ENCODE measurements at places on chromosomes 5 and 9.
A peak's percentile ranks its signal among the peaks of the same experiment; 100 is the strongest.

DNA sequence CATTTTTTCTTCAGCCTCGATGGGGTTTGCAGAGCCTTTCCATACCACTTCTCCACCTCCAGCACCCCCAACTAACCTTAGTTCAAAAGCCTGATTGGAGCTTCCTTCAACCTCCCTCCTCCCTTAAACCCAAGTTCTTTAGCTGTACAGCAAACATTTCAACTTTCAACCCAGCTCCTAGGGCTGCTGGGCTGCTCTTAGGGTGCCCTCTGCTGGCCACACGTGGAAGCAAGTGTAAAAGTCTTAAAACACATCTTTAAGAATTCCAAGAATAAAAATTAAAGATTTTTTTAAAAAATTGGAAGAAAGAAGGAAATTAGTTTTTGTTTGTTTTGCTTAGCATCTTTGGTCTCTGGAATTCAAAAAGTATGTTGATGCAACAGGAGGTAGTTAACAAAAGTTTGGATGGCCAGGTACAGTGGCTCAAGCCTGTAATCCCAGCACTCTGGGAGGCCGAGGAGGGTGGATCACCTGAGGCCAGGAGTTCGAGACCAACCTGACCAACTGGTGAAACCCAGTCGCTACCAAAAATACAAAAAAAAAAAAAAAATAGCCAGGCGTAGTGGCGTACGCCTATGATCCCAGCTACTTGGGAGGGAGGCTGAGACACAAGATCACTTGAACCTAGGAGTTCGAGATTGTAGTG is 15.5 kb upstream of the HSD17B3 start:
- DNase-seq = peak; percentile 65

GRCh38 chr5:54537725-54538124 is 20.2 kb downstream of the SNX18 start:
- DNase-seq = no peak

DNA sequence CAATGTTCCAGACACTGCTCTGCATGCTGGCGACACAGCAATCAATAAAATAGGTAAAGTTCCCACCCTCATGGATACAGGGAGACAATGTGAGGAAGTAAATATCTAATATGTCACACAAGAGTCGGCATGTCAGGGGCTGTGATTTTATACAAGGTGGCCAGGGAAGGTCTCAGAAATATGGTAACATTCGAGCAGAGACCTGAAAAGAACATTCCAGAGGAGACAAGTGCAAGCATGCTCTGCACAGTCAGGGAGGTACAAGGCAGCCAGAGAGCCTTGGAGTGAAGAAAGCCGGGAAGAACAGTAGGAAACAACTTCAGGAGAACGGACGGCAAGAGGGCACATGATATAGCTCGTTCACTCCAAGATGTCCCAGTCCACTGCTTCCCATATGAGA is 89.2 kb upstream of the ZNF462 start:
- no peak for DNase-seq

GRCh38 chr5:63727583-63727982 is 234.7 kb downstream of the HTR1A start:
- DNase-seq = no peak

- peak; percentile 23 for DNase-seq
Observed at GRCh38 chr9:134618833-134619447, 22.7 kb upstream of the COL5A1 start.

- DNase-seq = no peak
Observed at GRCh38 chr5:10418654-10419345, 22.9 kb upstream of the ROPN1L start.

- peak; percentile 46 for DNase-seq
Observed at GRCh38 chr5:14665949-14666348, 1.4 kb downstream of the OTULIN start.

DNA sequence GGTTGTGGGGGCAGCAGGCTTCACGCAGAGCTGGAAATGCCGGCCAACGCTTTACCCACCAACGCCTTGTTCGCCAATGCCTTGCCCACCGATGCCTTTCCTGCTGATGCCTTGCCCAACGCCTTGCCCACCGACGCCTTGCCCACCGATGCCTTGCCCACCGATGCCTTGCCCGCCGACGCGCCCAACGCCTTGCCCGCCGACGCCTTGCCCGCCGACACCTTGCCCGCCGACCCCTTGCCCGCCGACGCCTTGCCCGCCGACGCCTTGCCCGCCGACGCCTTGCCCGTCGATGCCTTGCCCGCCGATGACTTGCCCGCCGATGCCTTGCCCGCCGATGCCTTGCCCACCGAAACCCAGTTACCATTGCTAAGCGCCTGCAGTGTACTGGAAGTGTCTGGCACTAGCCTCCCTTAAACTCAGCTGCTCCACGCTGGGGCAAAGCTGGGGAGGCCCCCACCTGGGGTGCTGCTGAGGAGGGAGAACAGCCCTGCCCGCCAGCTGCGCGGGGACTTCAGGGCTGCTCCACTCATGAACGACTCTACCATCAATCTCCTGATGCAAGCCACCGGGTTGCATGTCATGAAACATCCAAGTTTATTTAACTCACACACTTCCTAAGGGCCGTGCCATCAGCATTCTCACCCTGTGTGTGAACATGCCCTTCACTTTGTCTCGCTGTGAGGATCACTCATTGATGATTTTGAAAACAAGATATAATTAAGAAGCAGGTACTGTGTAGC is 1.8 kb downstream of the SLC6A18 start:
- no peak for DNase-seq

DNA sequence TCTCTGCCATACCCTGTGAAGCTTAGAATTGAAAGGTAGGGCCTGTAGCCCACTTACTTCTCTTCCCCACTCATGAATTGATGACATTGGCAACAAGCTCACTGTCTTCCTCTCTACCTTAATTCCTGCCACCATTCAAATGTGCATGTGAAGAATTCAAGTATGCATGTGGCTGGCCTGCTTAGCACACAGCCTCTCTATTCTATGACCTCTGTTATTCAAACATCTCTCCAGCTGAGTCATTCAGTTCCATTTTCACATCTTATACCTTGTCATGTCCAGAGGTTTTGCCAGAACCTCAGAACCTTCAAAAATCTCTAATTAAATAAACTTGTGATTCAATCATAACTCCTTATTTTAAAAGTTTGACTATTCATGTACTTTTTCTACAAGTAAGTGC is 114.7 kb upstream of the MAN2A1 start:
- DNase-seq = no peak

- DNase-seq = no peak
Observed at GRCh38 chr5:80632700-80633099, 21.8 kb upstream of the MSH3 start.

- peak; percentile 68 for DNase-seq
Observed at GRCh38 chr9:95087659-95088242, 229.8 kb downstream of the FANCC start.

GRCh38 chr5:178198706-178199105 is 5.6 kb upstream of the HNRNPAB start:
- no peak for DNase-seq

DNA sequence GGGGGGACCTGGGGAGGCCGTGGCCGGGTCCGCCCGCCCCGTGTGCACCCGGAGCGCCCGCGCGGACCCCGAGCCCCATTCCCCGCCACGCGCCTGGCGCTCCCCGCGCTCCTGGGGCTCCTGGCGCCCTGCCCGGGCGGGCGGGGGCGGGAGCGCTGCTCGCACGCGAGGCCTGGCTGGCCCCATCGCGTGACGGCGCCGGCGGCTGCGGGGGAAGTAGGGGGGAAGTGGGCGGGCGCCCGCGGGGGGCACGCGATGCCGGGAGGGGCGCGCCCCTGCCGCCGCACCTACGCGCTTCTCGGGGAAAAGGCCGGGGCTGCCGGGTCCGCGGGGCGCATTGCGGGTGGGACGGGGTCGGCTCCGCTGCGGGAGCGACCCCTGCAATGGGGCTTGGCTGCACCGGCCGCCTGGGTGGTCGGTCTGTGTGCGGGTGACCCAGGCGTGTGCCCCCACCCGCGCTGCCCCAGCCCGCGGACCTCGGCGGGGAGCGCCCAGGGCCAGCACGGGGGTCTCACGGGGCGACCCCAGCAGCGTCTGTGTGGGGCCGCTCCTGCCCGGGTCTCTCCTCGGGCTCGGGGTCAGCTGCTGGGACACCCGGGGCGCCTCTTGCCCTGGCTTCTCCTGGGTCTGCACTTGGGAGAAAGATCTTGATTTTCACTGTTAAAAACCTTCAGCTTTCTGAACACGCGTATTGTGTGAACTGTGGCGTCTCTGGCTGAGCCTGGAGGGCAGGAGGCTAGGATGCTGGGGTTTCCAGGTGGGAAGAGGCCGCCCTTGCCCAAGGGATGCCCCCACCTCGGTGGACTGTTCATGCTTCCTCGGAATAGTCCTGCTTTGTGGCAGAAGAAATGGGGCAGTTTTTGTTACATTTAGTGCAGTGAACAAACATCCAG is 52.4 kb downstream of the AHRR start:
- peak; percentile 88 for DNase-seq

- peak; percentile 40 for DNase-seq
Observed at GRCh38 chr9:126150411-126151030, 176.1 kb upstream of the MVB12B start.

DNA sequence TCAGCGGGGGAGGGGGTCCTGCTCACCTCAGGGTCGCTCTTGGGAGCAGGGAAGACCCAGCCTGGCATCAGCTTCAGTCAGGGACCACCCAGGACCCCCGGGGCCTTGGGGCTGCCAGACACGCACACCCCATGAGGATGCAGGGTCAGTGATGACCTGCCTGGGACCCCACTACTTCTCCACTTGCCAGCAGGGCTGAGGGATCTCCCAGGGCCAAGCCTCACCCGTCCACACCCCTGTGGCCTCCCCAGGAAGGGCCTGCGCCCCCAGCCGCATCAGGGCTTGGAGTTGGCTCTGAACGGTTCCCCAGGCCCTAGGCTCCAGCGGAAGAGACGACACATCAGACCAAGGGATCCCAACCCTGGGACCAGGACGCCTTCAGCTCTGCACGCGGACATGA is 33.7 kb downstream of the SLC12A7 start:
- no peak for DNase-seq

- peak; percentile 48 for DNase-seq
Observed at GRCh38 chr5:377326-377981, 55.9 kb downstream of the AHRR start.

DNA sequence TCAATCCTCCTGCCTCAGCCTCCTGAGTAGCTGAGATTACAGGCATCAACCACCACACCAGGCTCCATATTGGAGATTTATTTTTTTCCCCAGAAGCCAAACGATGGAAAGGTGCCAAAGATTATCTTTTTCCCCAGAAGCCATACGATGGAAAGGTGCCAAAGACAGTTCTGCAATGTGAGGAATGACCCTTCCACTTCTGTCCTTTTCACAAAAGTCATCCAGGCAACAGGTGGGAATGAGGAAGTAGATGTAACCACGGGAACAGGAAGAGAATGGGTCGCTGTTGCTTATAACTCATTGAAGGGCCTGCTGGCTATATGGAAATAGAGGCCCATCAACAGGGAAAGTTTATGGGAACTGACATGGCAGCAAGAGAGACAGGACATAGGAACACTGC is 233.7 kb upstream of the MSX2 start:
- no peak for DNase-seq
